Cardiac septum (tissue), 1 donor: ENCODE measurements at places on chromosomes 12 and 14. TPM values are rescaled to one million over a fixed set of nuclear protein-coding genes. Genes with fewer than 3 reads are reported as not detected.

DNA sequence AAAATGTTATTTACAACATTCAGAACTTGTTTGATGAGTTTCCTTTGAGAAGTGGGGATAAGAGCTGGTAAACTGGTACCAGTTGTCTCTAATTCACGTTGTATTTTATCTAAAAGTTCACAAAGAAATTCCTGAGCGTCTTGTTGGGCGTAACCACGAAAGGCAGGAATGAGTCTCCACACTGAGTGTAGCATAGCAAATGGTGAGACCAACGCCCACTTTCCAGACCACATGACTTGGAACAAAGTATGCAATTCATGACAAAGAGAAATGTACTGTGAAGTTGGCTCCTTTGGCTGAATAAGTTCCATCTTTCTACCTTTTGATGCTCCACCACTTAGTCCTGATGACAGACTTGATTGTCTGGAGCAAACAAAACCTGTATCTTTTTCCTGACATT is 18.4 kb downstream of the USP44 start:
- no peak for DNase-seq

DNA sequence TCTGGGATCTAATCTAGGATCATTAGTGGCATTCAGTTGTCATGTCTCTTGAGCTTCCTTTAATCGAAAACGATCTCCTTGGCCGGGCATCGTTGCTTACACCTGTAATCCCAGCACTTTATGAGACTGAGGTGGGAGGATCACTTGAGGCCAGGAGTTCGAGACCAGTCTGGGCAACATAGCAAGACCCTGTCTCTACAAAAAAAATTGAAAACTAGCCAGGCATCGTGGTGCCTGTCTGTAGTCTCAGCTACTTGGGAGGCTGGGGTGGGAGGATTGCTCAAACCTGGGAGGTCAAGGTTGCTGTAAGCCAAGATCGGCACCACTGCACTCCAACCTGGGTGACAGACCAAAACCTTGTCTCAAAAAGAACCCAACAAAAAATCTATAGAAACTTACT is 9.0 kb downstream of the PUS1 start:
- DNase-seq, result no peak

- DNase-seq, result no peak
Measured at GRCh38 chr14:90551070-90551704, 154.4 kb downstream of the CALM1 start.

DNA sequence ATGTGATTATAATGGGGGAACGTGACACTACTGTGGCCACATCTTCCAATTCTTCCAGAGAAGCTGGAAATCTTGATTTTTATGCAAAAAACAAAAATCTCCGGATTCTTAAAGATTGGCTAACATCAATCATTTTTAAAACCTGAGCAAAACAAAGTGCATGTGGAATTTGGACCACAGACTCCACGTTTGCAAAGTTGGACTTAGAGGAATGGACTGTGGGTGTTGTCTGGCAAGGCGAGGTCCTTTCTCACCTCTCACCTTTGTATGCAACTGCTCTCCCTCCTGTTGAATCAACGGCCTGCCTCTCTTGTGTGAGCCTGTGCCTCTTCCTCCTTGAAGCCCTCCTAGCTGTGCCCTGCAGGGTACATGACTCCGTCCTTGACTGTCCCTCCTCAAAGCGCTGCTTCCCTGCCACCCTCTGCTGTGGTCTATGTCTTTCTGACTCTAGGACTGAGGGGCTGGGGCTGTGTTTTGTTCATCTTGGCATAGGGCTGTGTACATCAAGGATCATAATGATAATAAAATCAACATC is 122.4 kb downstream of the PHETA1 start:
- no peak for DNase-seq

GRCh38 chr12:121295746-121296617 is 527 bp downstream of the CAMKK2 start:
- DNase-seq, result peak; percentile 77

DNA sequence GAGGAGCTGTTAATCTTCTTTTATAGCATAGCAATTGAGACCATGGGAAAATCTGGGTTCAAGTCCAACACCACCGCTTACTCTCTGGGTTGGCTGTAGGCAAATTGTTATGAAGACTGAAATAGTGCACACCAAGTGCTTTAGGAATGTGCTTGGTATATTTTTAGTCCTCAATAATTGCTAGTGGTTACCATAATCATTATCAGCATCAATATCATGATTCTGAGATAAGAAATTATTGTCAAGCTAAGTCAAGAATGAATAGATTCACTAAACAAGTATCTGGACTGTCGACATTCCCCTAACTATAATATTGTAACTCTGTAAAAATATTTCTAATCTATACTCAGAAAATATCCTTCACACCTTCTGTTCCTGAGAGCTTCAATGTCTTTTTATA is 48.5 kb downstream of the ANO4 start:
- no peak for DNase-seq

DNA sequence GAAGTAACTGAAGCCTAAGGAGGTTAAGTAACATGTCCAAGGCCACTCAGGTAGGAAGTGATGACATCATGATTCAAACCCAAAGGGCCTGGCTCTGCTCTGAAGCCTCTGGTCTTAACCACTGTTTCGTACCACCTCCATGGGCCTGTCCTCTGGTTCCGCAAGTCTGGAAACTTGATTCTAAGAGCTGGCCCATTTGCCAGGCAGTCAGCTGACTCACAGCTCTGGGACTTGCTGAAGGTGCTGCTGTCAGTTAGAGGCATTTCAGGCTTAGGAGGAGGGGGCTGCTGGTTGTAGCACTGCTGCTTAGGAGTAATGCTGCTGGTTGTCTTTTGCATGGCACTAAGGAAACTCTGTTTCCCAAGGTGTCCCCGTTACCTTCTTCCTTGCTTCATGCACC is 7.9 kb downstream of the NRXN3 start:
- DNase-seq, result no peak

GRCh38 chr12:117342682-117343081 is 18.7 kb downstream of the NOS1 start:
- DNase-seq, result no peak

GRCh38 chr12:106358396-106359241 is 1.1 kb downstream of the POLR3B start:
- DNase-seq, result no peak

Gene KCNJ8
- 38.0 TPM for total RNA-seq

Gene ANP32D
- not detected for total RNA-seq

Gene PROX2
- total RNA-seq, result not detected

Gene CFAP251
- 3.8 TPM for total RNA-seq

Gene KITLG
- total RNA-seq, result 9.0 TPM
